RPMI8226 (cell line): ENCODE measurements at places on chromosomes 12 and 14.

- no peak for DNase-seq
These were observed 5.4 kb downstream of the POLR3B start for GRCh38 chr12:106362971-106363370.

GRCh38 chr12:27186022-27186839 lies 57.9 kb upstream of the STK38L start:
- no peak for DNase-seq

GRCh38 chr12:102963796-102964195 lies 6.3 kb downstream of the ASCL1 start:
- DNase-seq, result no peak

GRCh38 chr12:92300777-92301176 lies 155.1 kb upstream of the BTG1 start:
- no peak for DNase-seq

DNA sequence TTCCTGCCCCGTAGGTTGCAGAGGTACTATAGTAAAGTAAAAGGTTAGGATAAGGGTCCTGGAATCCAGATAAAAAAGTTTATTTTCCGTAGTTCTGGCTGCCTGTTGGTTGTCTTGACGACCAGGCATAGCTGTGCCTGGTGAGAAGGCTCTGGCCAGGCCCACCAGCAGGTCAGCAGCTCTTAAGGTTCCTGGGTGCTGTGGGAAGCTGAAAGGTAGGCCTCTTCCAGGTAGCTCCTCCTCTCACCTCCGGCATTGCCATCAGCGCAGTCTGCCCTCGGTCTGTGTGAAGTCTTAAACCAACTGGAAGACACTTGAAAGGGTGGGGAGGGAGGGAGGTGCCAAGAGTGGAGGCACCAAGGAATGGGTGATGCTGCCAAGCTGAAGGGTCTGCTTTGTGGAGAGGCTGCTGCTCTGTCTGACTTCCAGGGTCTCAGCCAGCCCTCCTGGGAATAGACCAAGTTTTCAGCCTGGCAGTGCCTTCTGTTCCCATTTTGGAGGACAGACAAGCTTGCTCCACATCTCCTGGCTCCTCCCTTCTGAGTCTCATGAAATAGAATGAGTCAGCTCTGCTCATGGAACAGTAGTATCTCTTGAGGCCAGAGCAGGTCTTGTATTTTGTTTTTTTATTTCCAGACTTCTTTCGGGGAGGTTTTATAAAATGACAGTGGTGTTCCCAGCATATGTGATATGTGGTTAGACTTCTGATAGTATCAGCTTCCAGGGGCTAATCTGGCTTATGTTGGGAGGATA lies 5.2 kb upstream of the ACADS start:
- no peak for DNase-seq

- no peak for DNase-seq
These were observed 7.4 kb downstream of the ARID4A start for GRCh38 chr14:58305730-58306129.

- peak; percentile 93 for DNase-seq
These were observed 132.7 kb upstream of the DYRK2 start for GRCh38 chr12:67515679-67516340.

GRCh38 chr14:77025744-77026165 lies 2.8 kb downstream of the IRF2BPL start:
- no peak for DNase-seq

GRCh38 chr14:96581902-96582301 lies 79.7 kb downstream of the PAPOLA start:
- DNase-seq, result no peak

GRCh38 chr12:90274407-90274806 lies 565.8 kb upstream of the ATP2B1 start:
- no peak for DNase-seq

DNA sequence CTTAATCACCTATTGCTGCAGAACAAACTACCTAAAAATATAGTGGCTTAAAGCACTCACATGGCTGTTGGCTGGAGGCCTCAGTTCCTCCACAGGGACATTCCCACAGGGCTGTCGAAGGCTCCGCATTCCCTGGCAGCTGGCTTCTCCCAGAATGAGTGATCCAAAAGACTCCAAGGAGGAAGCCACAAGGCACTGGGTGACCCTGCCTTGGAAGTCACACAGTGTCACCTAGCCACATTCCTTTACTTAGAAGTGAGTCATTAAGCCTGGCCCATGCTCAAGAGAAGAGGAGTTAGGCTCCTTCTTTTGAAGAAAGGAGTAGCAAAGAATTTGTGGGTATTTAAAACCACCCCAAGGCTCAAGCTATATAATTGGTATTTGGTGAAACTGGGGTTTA lies 63.9 kb upstream of the MAP1LC3B2 start:
- DNase-seq, result no peak

- no peak for DNase-seq
These were observed 208.2 kb downstream of the DAD1 start for GRCh38 chr14:22380571-22381407.

DNA sequence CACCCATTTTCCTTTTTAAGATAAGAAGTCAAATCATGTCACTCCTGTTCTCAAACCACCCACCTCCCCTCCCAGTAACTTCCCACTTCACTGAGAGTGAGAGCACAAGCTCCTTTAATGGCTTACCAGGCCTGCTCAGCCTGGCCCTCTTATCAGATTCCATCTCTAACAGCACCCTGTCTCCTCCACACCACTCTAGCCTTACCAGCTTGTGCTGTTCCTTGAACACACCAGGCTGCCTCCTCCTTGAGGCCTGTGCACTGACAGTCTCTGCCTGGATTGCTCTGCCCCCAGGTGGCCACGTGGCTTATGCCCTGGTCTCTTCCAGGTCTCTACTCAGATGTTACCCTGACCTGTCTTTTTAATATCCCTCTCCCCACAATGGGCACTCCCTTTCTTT lies 40.1 kb upstream of the EVL start:
- peak; percentile 19 for DNase-seq

- DNase-seq, result no peak
These were observed 21.6 kb downstream of the TMTC2 start for GRCh38 chr12:82708061-82708879.

GRCh38 chr12:89783359-89784060 lies 74.9 kb upstream of the ATP2B1 start:
- no peak for DNase-seq

DNA sequence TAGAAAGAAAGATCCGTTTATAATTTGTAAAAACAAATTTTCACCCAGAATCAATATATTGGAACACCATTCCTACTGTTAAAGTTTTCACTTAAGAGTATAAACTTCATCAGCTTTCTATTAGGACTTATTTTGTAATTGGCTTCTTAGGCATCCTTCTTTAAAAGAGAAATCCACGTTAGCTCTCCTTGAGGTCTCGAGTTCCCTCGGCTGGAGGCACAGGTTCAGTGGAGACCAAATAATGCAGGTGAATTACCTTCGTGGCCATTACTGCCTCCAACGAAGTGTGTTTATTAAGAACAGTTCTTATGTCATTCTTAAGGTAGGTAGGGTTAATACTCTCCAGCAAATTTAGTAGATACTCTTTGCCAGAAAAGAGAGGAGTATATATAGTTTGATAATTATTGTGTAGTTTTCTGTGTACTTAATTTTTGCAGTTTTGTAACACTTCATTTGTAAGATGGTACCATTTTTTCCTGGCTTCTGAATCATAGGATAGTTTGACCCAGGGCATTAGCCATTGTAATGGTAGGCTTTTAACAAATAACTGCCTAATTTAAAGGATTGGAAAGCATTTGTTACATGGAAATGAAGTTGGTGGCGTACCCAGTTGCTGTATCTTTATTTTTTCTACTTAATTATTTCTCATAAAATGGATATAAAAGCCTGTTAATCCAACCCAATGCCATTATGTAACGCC lies 2.2 kb downstream of the CALM1 start:
- DNase-seq, result no peak

- DNase-seq, result peak; percentile 28
These were observed at the start of gene KCNH5 for GRCh38 chr14:63045234-63045611. TSS of gene KCNH5 (minus strand) at chr14:63045458. CDS start at chr14:63045186, 272 bp downstream.

- peak; percentile 58 for DNase-seq
These were observed 15.4 kb upstream of the CARMIL3 start for GRCh38 chr14:24036169-24036962.

GRCh38 chr14:101965770-101966722 lies 1.7 kb downstream of the DYNC1H1 start:
- DNase-seq, result no peak

DNA sequence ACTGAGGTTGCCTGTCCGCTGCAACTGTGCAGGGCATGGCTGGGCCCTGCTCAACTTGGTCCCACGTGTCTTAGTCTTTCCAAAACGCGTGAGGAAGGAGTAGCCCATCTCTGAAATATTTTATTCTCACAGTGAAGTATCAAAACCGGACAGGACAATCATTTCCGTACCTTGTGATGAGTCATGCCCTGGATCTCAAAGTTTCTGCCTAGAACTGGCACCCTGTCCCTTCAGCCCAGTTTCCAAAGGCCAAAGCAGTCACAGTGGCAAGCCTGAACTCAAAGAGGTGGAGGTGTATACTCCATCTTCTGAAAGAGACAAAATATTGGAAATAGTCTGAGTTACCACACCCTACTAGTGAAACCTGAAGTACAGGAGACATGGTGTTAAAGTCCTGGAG lies 28.5 kb upstream of the SRGAP1 start:
- no peak for DNase-seq

DNA sequence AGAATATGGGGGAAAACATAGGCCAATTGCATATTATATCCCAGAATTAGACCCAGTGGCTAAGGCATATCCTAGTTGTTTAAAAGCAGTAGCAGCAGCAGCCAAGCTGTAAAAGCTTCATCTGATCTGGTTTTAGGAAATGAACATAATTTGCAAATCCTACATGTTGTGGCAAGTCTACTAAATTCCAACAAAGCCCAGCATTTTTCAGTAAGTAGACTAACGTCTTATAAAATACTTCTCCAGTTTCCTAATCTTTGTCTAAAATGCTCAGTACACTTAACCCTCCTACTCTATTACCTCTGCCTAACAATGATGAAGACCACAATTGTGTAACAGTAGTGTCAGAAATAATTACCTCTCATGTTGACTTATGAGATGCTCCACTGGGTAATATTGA lies 70.9 kb upstream of the RERGL start:
- no peak for DNase-seq

GRCh38 chr12:80848858-80849257 lies 88.9 kb downstream of the LIN7A start:
- no peak for DNase-seq

DNA sequence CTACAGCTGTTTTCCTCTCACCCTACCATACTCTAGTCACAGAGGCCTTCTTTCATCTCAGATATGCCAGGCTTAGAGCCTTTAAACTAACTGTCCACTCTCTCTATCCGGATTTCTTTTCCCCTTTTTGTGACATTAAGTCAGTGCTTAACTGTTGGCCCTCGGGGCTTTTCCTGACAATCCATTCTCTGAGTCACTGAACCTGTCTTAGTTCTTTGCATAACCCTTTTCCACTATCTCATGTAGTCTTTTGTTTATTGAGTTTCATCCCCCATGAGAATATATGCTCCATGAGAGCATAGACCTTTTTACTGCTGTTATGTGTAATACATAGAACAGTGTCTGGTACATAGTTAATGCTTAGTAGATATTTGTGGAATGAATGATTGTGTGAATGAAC lies 68.7 kb downstream of the PLEKHA5 start:
- DNase-seq, result no peak

GRCh38 chr14:42480255-42480654 lies 873.6 kb downstream of the LRFN5 start:
- no peak for DNase-seq

DNA sequence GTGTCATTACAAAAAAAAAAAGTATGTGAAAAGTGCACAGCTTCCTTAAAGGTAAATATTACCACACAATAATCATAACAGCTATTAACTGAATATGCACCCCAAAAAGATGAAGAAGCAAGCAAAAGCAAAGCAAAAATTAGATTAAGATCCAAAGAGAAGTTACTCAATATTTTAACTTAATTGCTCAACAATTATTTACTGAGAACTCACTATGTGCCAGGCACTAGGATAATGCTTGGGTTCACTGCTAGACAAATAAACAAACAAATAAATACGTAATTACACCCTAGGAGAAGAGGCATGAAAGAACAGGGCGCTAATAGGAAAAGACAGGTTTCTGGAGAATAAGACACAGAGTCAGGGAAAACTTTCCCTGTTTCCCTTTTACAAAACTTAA lies 33.4 kb downstream of the PPP1R12A start:
- no peak for DNase-seq

GRCh38 chr14:30751646-30752416 lies 122.5 kb upstream of the COCH start:
- DNase-seq, result no peak

GRCh38 chr12:105716621-105717020 lies 386.1 kb downstream of the C12orf75 start:
- DNase-seq, result no peak

GRCh38 chr12:126424696-126425095 lies 1359.5 kb downstream of the AACS start:
- no peak for DNase-seq

- DNase-seq, result no peak
These were observed 505.1 kb upstream of the SYT1 start for GRCh38 chr12:78359520-78359919.

- DNase-seq, result no peak
These were observed 232.5 kb upstream of the FOXN3 start for GRCh38 chr14:89649451-89650075.

- DNase-seq, result no peak
These were observed 151.0 kb downstream of the SLC25A21 start for GRCh38 chr14:37021390-37021789.

GRCh38 chr14:81205639-81206038 lies 15.1 kb downstream of the GTF2A1 start:
- no peak for DNase-seq
